ENCODE measurements at places on chromosomes 4 and X.

DNA sequence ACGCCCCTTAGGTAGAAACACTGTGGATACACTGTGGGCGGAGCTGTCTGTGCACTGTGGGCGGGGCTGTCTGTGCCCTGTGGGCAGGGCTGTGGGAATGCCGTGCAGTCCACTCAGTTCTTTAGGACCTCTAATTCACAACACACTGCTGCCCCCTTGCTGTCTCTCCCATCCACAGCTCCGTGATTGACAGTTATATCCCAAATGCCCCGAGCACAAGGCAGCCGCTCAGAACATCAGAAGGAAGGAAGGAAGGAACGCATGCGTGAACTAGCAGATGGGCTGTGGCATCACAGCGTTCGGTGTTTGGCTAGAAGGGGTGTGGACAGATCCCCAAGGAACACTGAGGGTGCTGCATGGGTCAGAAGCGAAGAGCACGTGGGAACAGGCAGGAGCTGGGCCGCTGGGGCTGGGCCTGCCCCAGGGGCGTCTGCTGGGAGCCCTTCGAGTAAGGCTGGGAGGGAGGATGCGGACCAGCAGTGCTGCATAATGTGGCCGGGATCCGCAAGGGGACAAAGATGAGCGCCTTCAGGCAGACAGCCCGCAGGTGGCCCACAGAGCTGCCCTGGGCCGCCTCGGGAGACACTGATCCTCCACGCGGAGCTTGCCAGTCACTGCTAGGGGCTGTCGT is 29.8 kb downstream of the ACOX3 start:
- no peak for DNase-seq

- no peak for DNase-seq
These were observed 39.7 kb downstream of the LGI2 start for GRCh38 chr4:24991015-24991414.

GRCh38 chr4:7756561-7757355 is 182.9 kb downstream of the AFAP1 start:
- DNase-seq = no peak

DNA sequence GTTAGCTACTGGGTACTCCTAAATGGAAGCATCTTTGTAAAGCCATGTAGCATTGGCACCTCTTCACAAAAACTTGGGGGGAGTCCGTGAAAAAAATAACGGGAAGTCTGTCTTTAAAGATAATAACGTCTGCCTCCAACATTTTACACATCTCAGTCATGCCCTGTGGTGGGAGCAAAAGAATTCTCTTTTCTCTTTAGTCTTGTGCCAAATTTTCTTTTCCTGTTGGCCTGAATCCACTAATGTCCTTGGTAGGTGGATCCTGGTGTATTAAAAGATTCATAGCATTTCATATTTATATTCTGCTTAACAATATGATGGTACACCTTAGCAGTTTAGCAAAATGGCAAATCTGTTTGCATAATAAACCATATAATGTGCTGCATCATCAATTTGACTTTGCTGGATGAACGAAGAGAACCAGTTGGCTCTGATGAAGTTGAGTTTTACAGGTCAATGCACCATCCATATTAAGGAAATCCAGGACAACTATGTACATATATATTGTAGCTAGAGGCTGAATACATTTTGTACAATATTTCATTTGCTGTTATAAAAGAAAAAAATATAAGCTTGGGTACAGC is 746.4 kb upstream of the MAGEB2 start:
- DNase-seq = no peak

GRCh38 chrX:70455366-70456202 is 10.9 kb downstream of the DLG3 start:
- peak; percentile 24 for DNase-seq

GRCh38 chrX:121195719-121196118 is 148.3 kb downstream of the GLUD2 start:
- no peak for DNase-seq

DNA sequence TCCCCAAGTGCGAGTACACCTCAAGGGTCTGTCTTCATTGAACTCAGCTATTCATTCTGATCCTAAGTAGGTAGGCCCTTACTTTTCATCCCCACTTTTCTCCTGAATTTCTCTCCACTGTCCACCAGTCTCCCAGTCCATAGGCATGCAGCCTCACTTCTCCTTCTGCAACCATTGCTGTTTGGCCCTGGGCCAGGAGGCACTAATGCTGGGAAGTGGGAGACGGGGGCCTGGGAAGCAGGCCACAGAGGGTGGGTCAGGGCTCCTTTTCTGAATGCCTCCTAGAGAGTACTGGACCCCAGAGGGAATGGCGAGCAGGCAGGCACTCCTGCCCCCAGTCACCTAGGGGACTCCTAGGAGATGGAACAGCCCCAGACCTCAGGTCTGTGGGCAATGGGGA is 203.5 kb upstream of the RPL34 start:
- DNase-seq = no peak

DNA sequence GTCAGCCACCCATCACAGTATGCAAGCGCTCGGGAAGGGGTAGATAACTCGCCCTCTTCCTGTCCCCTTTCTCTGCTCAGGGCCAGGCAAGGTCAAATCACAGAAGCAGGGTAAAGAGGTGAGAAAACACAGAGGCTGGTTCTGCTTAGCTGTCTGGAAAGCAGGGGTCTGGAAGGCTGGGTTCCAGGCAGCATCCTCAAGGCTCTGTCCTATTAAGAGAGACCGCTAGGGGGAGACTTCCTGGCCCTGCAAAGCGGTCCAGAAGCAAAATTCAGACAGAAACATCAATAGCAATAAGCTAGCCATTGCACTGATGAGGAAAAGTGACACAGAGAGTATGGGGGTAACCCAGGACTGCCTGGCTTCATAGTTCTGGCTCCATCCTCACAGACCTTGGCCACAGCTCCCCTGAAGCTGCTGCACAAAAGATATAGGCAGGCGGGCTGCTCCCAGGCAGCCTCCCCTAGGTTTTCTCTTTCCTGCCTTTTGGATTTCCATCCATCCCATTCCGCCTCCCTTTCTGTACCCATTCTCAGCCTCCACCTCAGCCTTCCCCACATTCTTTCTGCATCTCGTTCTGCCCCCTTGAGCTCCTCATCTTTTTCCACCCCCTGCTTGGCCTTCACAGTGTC is 308.5 kb downstream of the EVC2 start:
- peak; percentile 5 for DNase-seq

DNA sequence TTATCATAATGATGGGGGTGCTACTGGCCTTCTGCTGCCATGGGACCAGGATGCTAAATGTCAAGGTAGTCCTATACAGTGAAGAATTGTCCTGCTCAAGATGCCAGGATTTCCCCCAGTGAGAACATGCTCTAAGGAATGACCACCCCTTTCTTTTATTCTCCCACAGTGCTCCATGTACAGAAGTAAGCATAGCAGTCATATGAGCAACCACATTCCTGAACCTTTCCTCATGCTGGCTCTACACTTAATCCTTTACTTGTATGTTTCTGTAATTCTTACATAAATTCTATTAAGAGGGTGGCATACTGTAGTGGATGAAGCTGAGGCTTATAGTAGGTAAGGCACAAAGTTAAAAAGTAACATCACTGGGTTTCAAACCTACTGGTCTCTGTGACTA is 20.2 kb downstream of the CYP2U1 start:
- no peak for DNase-seq

DNA sequence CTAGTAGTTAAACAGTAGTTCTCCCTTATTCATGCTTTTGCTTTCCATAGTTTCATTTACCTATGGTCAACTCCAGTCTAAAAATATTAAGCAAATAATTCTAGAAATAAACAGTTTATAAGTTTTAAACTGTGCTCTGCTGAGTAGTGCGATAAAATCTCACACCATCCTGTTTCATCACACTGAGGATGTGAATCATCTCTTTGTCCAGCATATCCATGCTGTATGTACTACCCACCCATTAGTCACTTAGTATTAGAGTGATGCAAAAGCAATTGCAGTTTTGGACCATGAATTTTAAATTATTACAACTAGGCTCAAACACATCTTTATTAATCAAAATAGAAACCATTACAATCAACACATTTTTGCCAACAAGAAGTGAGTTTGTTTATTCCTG is 187.4 kb downstream of the TEX13C start:
- no peak for DNase-seq

GRCh38 chr4:8582436-8582835 is 2.2 kb downstream of the GPR78 start:
- DNase-seq = no peak

- no peak for DNase-seq
These were observed 22.9 kb downstream of the ZFYVE28 start for GRCh38 chr4:2395584-2395983.

GRCh38 chr4:169485791-169486742 is 126.3 kb downstream of the NEK1 start:
- peak; percentile 52 for DNase-seq

GRCh38 chrX:24027985-24028384 is 999 bp upstream of the KLHL15 start:
- DNase-seq = no peak

DNA sequence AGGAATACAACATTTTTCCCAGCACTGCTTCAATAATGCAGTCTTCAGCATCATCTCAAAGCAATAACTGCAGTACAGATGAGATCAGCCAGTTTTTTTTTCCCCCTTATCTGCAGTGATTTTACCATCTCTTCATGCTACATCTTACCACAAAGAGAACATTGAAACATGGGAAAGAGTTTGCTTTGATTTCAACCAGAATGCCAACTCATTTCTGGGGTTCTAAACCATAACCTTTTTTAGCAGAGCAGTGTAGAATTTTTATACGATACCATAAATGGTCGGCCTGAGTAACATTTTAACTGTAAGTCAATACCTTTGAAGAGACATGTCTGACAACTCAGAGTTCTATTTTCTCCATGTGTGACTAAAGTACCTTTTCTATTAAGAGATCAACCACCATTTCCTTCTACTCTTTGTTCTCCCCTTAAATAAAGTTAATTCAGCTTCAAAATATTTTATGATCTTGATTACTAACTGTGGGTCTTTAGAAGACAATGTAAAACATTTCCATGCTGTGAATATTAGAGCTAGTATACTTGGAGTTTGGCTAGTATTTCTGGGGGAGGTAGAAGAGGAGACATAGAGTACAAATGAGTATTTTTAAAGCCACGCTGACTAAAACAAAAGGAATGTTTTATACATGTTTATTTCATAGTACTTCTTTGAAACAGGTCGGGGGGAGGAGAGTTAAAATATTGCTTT is 69.1 kb downstream of the TET2 start:
- DNase-seq = peak; percentile 75

GRCh38 chr4:188254211-188254610 is 115.0 kb downstream of the TRIML1 start:
- no peak for DNase-seq

GRCh38 chr4:146340798-146341197 is 126.5 kb downstream of the REELD1 start:
- peak; percentile 9 for DNase-seq

GRCh38 chr4:118277243-118277642 is 75.6 kb downstream of the PRSS12 start:
- no peak for DNase-seq

- DNase-seq = no peak
These were observed 5.2 kb upstream of the SORCS2 start for GRCh38 chr4:7187168-7187535.

- no peak for DNase-seq
These were observed 5.2 kb downstream of the TMEM164 start for GRCh38 chrX:110008011-110008635.

DNA sequence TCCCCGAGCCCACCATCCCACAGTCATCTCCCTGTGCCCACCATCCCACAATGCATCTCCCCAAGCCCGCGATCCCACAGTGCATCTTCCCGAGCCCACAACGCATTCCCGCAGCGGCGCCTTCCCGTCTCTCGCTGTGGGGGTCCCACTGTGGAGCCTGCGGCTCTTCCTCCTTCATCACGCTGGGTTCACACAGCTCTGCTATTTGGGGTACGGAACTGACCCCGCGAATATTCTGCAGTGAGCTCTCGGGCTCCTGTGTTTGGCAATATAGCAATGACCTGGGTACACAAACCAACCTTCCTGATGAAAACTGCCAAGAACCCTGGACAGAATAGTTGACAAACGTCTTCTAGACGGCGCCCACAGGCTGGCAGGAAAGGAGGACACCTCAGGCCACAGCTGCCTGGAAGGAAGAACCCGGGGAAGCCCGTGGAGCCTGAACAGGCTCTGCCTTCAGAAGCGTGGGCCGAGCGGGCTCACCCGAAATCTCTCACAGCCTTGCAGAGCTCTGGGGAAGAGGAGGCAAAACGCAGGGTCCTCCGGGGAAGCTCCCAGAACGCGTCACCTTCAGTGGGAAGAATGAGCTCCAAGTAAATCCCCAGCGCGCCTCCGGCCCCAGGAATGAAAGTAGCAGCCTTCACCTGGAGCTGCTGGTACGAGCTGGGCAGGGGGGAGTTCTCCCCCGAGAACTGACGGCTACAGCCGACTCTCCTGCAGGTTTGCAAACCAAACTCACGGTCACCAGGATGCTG is 22.9 kb downstream of the PPP2R3B start:
- DNase-seq = no peak

- no peak for DNase-seq
These were observed 34.1 kb upstream of the ZNF81 start for GRCh38 chrX:47802589-47802988.

DNA sequence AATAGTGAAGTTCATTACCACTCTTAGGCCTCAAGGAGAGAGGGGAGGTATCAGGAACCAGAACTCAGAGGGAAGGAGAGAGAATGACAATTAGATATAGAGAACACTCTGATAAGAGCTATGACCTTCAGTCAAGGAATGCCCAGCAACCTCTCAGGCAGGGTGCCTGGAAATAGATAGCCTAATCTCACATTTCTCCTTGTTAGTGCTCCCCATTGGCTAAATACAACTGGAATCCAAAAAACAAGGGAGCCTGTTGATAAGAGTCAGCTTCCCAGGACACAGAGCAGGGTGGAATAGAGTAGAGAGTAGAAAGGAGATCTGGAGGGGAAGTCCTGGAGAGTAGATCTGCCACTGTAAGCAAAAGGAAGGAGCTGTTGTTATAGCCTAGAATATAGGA is 62.1 kb downstream of the DCX start:
- no peak for DNase-seq

- peak; percentile 55 for DNase-seq
These were observed 63.5 kb downstream of the GPC3 start for GRCh38 chrX:133921764-133922389.

DNA sequence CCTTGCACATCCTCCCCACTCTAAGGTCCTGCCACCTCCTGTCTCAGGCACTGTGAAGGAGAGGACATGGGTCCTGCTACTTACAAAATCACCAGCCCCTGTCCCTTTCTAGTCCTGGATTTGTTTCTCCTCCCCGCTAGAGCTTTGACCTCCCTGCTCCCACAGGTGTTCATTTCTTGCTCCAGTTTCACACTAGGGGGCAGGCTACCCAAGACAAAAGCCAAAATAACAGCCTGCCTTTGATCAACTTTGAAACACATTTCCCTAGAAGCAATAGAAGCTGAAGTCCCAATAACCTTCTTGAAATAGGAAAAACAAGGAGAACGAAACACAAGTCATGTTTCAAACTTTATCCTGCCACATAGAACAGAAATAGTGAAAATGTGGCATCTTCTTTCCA is 164.4 kb downstream of the QDPR start:
- DNase-seq = peak; percentile 45

DNA sequence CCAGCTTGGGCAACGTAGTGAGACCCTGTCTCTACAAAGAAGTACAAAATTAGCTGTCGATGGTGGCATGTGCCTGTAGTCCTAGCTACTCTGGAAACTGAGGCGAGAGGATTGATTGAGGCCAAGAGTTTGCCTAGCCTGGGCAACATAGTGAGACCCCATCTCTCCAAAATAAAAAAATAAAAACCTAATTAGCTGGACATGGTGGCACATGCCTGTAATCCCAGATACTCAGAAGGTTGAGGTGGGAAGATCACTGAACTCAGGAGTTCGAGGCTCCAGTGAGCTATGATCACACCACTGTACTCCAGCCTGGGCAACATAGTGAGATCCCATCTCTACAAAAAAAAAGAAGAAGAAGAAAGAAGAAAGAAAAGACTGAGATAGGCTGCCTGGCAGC is 17.4 kb downstream of the PLAC1 start:
- DNase-seq = no peak
